ENCODE measurements at places on chromosomes 5 and 9. TPM values are rescaled to one million over a fixed set of nuclear protein-coding genes. Genes with fewer than 3 reads are reported as not detected.

GRCh38 chr9:96441798-96442445, 8.0 kb upstream of the HABP4 start:
- DNase-seq: no peak

DNA sequence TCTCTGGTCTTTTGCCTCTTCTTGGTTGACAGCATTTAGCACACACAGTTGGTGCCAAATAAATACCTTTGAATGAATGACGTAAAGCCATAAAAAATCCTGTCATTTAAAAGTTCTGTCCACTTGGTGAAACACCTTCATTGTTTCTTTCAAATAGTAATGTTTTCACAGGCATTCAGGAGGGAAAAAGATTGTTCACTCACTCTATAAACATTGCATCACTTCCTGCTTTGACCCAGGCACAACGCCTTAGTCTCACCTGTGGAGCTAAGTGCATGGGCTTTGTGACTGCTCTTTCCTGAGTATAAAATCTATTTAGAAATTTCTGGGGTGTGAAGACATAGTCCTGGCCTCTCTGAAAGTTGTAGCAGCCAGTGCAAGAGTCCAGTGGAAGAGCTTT, 88.9 kb upstream of the CXCL14 start:
- DNase-seq: no peak

The IFNE gene
- total RNA-seq: not detected

The PCDHB8 gene
- total RNA-seq: 2.1 TPM

- DNase-seq: no peak
Measured at GRCh38 chr5:96881511-96882115, 5.3 kb downstream of the ERAP2 start.

- DNase-seq: no peak
Measured at GRCh38 chr9:93061791-93062763, 3.6 kb downstream of the SUSD3 start.

The PCDHB3 gene
- total RNA-seq: 1.4 TPM

Data from Right ventricle myocardium superior (tissue), 1 donor.